ENCODE measurements at places on chromosomes 11 and 22. TPM values are rescaled to one million over a fixed set of nuclear protein-coding genes. Genes with fewer than 3 reads are reported as not detected.

DNA sequence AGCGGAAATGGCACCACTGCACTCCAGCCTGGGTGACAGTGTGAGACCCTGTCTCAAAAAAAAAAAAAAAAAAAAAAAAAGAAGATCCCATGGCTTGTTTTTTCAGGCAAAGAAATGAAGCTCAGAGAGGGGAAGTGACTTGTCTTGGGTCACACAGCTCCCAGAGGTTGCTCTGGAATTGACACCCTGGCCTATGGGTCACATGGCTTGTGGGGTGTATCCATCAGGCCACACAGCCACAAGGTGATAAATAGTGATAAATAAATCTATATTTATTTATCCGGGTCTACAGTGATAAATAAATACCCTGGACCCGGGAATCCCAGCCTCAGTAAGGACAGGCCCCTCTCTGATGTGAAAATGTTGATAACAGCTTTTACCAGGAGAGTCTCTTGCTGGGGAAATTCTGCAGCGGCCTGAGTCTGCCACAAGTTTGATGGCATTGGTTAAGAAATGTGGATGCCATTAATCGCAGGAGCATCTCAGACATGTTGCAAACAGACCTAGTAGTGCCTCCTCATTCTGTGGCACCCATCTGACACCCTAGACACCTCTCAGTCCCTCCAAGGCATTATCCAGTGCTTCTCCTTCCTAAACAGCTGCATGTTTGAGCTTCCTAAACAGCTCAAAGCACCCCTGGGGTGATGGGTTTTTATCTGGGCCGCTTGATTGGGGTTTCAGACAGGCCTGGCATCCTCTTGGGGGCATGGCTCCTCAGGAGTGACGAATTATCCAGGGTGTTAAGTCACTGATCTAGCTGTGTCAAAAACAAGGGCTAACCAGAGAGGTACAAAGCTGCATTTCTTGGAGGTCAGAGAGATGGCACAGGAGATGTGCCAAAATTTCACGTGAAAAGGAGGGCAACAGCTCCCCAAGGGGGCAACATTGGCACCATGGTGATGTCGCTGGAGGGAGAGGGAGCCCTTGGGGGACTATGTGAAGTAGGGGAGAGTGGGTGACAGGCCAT, 1.9 kb upstream of the EMID1 start:
- DNase-seq = no peak

DNA sequence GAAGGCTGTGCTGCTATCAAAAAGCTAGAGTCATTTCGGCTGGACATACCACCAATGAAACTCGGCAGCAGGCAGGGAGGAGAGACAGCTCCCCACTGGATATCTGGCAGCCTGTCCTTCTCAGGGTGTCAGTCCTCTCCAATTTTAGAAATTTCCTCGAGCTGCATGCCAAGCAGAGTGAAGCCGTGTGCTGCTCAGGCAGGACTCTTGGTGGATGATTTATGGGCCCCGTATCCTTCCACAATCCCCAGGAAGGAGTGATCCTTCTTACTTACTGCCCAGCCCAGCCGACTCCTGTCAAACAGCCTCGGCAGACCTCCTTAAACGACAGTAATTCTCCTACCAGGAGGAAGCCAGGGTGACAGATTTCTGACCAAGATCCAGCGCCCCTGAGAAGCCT, 410.4 kb downstream of the TENM4 start:
- DNase-seq = no peak

DNA sequence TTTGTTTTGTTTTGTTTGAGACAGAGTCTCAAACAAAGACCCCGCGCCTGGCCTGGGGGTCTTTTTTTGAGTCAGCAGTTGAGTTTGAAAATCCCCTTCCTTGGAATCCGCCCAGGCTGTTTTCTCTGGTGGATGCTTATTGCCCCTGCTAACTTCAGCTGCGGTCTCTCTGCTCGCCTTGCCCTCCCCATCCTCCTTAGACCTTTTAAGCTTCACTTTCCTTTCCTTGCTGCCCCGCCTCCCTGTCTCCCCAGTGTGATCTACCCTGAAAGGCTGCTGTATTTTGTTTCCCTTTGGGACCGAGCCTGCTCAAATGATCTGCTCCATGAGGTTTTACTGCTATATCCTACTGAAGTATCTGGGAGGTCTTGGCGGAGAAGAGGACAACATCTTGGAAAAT, 2.5 kb downstream of the USP18 start:
- DNase-seq = no peak

GRCh38 chr11:64004590-64004984, 18.3 kb downstream of the OTUB1 start:
- no peak for DNase-seq

CHID1 gene
- 75.5 TPM for total RNA-seq

DNA sequence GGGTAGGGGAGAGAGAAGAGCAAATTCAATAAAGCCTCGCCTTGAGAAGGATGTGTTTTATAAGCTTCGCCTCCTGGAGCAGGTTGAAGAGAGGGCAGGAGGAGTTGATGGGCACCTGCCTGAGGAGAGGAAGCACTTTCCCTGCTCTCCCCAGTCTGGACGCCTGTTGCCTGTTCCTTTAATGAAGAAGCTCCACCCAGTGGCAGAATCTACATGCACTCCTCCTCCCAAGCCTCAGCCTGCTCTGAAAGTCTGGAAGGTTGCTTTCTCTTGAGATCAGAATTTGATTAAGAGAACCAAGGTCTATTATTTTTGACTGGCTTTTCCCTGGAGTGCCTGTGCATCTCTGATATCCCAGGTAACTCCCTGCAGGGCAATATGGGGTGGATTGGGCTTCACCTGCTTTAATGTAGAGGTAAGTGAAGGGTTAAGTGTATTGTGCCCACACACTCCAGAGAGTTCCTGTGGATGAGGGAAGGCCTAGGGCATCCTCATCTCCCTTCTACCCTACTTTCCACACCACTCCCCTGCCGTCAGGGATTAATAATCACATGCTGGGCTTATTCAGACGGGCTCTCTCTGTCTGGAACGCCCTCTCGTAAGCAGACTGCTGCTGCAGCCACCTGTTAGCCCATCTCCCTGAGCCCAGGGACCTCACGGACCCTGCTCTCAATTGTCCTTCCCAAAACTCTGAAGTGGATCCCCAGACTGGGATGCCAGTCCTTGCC, 22.3 kb downstream of the NTM start:
- DNase-seq = no peak

- peak; percentile 28 for DNase-seq
Measured at GRCh38 chr11:75311858-75312288, 39.6 kb downstream of the ARRB1 start.

GRCh38 chr11:28514391-28514790, 406.2 kb downstream of the METTL15 start:
- DNase-seq = no peak

MPEG1 gene
- 16.3 TPM for total RNA-seq

GRCh38 chr22:48919187-48919590, 908.5 kb downstream of the BRD1 start:
- DNase-seq = no peak

SCGB1D1 gene
- total RNA-seq = not detected

MYEOV gene
- 0.68 TPM for total RNA-seq

ARHGAP1 gene
- 43.0 TPM for total RNA-seq

GRCh38 chr11:74950374-74950969, 1.4 kb downstream of the SPCS2 start:
- peak; percentile 6 for DNase-seq

GRCh38 chr22:41668971-41669911, 19.4 kb downstream of the SNU13 start:
- no peak for DNase-seq

IGF2 gene
- 9.9 TPM for total RNA-seq

OR6T1 gene
- total RNA-seq = not detected

DNA sequence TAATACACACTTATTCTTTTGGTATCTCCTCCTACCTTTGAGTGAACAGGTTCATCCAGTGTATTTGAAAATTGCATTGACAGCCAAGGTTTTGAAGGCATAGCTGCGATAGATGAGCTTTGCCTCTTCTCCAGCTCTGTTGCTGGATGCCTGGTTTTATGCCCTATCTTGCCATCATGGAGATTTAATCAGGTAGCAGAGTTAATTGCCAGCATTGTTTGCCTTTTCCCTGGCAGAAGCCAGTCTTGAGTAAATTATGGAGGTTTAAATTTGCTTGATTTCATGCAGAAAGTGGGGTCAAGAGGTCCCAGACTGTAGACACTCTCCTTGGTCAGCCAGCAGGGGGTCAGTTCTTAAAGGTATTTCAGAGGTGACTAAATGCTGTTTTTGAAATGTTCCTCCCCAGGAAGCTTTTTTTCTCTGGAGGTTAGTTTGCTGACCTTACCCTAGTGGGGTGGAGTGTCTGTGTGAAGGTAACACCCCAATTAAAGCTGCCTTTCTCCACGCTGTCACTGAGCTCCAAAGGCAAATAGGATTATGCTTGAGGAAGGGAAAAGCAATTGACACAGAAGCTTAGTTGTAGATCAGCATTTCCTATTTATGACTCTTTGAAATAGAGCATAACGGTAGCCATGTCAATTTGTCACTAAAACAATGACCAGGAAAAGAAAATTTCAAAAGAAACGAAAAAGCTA, 96.0 kb downstream of the EXT2 start:
- DNase-seq = no peak

DNA sequence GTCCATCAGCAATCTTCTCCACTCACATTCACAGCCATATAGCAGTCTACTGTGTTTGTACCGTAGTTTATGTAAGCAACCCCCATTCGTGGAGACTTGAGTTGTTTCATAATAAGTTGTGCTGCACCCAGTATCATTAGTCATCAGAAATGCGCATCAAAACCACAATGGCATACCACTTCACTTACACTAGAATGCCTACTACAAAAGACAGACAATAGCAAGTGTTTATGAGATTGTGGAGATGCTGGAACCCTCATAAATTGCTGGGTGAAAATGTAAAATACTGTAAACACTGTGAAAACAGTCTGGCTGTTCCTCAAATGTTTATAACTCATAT, 133.3 kb downstream of the ATXN10 start:
- no peak for DNase-seq

PAX6 gene
- total RNA-seq = not detected

DNA sequence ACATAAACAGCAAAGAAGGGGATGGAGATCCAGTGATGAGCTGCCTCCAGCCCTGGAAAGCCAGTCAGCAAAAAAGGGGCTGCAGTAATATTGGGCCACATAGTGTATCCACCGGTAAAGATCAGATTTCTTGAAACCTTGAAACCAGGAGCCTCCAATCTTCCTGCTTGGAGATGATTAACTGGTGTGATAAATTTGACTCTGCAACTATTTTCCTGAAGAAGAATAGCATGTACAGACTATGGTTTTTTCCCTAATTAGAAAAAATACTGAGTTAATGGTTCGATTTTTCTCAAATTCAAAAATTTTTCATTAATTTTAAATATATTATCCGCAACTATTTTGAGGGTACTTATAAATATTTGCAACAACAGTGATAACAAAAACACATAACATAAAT, at the start of gene OR51B2:
Gene OR51B2 (minus strand): TSS at position 101 of the 400 bp plus-strand sequence. CDS start 0 bp downstream, at position 101.
- no peak for DNase-seq

DNA sequence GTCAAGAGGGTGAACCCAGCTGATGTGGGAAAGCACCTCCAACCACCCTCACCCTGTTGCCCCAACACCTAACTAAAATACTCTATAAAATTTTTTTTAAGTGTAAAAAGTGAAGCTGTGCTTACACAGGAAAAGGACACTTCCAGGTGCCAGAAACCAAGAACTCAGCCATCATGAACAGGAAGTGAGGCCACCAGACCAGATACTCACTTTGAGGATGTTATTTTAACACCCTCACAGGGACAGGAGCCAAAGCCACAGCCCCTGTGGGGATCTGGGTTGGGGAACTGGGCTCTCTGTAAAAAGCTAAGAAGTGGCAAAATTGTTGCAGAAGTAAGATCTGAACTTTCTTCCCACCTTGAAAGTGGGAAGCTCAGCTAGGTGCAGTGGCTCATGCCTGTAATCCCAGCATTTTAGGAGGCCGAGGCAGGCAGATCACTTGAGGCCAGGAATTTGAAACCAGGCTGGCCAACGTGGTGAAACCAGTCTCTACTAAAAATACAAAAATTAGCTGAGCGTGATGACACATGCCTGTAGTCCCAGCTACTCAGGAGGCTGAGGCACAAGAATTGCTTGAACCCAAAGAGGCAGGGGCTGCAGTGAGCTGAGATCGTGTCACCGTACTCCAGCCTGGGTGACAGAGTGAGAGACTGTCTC, 3.8 kb downstream of the RSPH14 start:
- DNase-seq = peak; percentile 81

GRCh38 chr11:10041748-10042446, 252.1 kb downstream of the SBF2 start:
- DNase-seq = no peak

IL10RA gene
- 5.3 TPM for total RNA-seq

DNA sequence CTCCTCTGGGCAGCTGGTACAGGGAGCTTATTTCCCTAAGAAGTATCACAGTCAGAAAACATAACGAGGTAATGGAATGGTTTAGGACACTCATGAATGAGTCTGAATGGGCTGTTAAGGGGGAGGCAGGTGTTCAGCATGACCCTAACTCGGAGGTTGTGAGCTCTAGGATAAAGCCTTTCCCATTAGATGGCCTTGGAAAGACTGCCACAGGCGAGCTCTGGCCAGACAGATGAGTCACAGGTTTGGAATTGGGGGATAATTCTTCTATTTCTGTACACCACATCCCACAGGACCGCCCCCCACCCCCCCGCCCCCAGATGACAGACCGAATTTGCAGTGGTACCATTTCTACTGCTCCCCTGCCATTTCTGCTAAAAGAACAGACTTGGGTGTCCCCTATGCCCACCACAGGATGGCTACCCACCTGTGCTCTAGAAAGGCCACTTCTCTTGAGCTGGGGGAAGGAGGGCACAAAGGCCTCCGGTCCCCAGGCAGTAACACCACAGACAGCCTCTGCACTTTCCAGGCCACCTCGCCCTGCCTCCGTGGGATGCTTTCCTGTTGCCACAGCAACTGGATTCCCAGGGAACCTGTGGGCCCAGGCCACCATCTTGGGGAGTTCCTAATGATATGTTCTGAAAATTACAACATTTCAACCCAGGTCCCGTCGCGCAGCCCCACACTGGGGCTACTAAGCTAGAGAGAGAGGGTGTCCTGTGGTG, 76.7 kb downstream of the TRIM29 start:
- DNase-seq = no peak

- no peak for DNase-seq
Measured at GRCh38 chr22:28108851-28109250, 189.8 kb upstream of the PITPNB start.

GRCh38 chr11:47950396-47950795, 30.0 kb upstream of the PTPRJ start:
- DNase-seq = no peak

DNA sequence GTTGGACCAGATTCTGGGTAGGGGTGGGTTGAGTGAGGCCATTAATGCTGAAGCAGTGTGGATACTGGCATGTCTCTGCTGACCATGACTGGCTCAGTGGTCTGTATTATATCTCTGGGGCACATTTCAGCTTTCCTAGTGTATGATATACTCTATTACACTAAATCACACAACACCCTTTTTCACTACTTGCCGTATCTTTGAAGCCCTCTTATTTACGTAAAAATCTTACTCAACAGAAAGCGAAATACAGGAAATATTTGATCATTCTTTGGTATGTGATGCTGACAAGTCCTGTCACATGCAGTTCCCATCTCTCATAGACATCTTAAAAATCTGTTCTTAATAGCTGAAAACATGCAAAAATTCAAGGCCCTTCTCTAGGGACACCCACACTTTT, 40.3 kb downstream of the OR5B17 start:
- no peak for DNase-seq
